Fibroblast of skin of abdomen (primary cell): ENCODE measurements at places on chromosomes 13 and 19.
A peak's percentile ranks its signal among the peaks of the same experiment; 100 is the strongest.

GRCh38 chr13:48194379-48194754 lies 38.6 kb upstream of the ITM2B start:
- DNase-seq: no peak

DNA sequence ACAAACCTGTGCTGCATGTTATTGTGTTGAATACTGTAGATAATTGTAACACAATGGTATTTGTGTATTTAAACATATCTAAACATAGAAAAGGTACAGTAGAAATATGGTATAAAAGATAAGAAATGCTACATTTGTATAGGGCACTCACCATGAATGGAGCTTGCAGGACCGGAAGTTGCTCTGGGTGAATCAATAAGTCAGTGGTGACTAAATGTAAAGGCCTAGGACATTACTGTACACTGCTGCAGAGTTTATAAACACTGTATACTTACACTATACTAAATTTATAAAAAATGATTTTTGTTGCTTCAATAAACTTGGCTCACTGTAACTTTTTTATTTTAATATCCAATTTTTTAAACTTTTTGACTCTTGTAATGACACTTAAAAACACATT lies 34.4 kb downstream of the LMO7 start:
- peak; percentile 28 for DNase-seq

- DNase-seq: no peak
Measured at GRCh38 chr19:1407528-1408299, at the start of gene DAZAP1. Gene DAZAP1, plus strand, starts transcription at chr19:1407586. Its CDS starts 188 bp downstream, at chr19:1407774.

- peak; percentile 28 for DNase-seq
Measured at GRCh38 chr13:64709079-64709478, 2521.1 kb downstream of the PCDH9 start.

DNA sequence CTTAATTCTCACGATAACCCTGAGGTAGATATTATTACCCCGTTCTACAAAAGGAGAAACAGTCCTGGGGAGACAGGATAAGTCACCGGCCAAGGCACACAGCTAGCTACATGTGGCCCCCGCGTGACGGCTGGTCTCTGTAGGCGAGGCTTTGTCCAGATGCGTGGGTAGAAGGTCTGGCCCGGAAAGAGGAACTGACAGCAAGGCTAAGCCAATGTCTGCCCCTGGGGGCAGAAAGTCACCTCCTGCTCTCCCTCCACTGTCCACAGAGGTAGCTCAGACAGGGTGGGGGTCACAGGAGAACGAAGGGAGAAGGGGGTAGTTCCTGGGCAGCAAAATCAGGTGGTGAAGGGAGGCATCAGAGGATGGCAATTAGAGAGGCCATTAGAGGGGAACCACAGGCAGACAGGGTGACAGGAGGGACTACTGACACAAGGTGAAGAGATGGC lies 1.8 kb downstream of the APOC4 start:
- DNase-seq: no peak

DNA sequence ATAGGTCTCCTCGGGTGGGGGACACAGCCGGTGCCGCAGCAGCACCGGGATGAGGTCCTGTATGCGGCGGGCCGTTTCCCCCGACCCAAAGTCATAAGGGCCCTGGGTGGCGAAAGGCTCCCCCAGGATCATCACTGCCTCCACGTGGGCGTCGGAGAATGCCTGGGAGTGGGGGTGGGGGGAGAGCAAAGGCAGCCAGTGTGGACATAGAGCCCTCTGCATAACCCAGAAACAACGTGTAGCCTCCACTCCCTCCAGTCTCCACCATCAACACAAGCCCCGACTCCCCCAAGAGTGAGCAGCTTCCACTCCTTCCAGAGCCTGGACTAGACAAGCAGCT lies 1.7 kb upstream of the NUMBL start:
- DNase-seq: no peak

DNA sequence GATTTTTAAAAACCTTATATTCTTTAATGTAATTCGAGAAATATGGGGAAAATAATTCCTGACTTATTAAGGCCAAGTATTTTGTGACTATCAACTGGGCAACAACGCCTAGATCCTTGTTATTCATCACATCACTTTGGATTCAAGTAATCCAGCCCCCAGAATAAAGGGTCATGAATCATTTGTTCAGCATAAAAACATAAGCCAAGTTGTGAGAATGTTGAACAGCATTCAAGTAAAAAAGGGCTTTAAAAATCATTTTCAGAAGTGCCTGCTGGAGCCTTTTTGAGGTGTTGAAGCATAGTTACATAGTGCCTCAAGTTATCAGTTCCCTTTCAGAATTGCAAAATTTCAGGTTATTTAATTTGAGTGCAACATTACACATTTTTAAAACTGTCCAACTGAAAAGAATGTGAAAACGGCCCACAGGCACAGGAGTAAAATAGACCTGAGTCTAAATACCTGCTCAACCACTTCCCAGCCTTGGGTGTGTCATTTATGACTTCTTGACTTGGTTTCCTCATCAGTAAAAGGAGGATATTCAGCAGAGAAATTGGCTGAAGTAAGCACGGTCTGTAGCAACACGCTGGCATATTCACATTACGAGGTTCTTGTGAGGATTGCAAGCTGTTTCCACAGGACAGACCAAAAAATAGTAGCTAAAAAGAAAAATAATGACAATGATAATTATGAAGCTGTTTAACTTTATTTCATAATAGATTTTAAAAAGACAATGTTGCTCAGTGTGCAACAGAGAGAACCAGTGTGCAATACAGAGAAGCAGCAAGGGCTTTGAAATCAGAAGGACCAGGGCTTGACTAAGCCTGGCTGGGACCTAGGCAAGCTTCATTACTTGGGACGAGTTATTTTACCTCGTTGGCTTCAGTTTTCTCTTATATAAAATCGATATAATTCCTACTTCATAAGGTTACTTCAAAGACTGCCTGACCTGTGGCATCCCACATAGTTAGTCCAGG lies 56.6 kb downstream of the MBNL2 start:
- DNase-seq: no peak
